ENCODE measurements at places on chromosomes 3 and 15.

- no peak for DNase-seq
Measured at GRCh38 chr15:97470417-97470816, 490.1 kb upstream of the ARRDC4 start.

DNA sequence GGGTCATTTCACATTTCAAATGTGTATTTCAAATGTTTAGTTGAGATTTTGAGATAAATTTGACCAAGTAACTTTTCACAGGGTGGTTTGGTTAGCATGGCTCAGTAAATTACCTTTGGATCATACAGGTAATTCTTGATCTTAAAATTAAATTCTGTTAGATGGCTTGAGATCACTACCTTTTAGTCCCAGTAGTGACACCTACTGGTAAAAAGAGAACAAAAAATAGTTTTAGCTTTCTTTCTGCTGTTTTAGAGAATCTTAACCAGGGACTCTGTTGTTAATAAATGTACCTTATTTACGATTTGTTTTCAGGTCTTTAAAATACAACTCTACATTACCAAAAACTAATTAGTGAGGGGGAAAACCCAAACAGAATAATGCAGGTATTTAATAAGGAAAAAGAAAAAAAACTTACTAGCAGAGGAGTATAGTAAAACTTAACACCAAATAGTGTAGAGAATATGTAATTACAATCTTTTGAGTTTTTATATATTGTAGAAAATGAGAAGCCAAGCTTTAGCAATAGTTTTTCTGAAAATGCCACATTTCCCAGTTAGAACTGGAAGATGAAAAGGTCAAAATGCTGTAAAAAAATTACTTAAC lies 620.3 kb upstream of the AGTR1 start:
- no peak for DNase-seq

DNA sequence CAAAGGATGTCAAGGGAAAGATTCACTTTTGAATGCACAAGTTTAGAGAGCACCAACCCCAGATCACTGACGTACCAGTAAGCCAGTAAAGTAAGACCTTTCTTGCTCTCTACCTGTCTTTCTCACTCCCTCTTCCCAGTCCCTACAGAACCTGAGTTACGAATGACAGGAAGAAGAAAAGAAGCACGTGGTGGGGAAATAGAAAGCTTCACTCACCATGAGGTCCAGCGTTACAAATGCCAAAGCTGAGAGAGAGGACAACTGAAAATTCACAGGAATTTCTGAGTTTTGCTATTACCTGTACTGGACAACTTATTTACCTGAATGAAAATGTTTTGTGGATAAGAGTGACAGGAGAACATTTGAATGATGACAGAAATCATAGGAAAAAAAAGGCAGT lies 133.2 kb upstream of the GBE1 start:
- DNase-seq, result no peak

GRCh38 chr15:93358166-93359059 lies 269.4 kb upstream of the RGMA start:
- no peak for DNase-seq

DNA sequence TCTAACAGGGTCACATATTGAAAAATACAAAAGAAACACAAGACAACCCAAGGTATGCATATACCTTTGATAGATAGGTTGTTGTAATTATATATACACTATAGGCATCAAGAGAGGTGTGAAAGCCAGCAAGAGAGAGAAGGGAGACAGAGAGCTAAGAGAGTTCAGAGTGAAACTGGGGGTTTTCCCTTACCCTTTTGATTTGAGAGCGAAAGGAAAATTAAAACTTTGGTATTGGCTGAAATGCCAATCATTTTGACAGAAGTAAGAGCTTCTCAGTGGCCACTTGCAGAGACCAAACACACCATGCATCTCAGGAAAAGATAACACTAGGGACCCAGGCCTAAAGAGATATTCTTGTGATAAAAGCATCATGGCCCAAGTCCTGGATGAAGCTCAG lies 183.6 kb downstream of the SHOX2 start:
- no peak for DNase-seq

GRCh38 chr3:50208677-50209344 lies 3.7 kb downstream of the SLC38A3 start:
- DNase-seq, result no peak

- no peak for DNase-seq
Measured at GRCh38 chr3:44001072-44001471, 240.6 kb upstream of the TOPAZ1 start.

- DNase-seq, result no peak
Measured at GRCh38 chr3:146035366-146035765, 125.6 kb downstream of the PLOD2 start.

- DNase-seq, result no peak
Measured at GRCh38 chr15:68734881-68735280, 85.8 kb downstream of the ANP32A start.

GRCh38 chr15:52710050-52710707 lies 31.0 kb upstream of the ATOSA start:
- no peak for DNase-seq

GRCh38 chr3:194840661-194841514 lies 155.2 kb downstream of the FAM43A start:
- no peak for DNase-seq

DNA sequence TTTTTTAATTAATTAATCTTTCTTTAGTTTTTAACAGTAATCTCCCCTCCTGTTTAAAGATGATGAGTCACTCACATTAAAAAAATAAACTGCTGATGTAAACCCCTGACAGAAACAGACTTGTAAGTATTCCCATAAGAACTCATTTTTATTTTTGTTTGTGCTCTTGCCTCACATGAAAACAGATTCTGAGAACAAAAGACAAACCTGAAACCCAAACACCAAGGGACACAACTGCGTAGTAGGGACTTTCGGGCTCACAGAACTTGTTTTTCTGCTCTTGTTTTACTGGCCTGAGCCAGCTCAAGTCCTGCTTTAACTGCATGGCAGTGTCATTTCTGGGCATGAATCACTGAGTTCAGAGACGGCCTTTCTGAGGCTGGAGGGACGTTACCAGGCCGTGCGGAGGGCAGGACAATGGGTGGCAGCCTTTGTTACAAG lies 600.8 kb downstream of the FOXP1 start:
- peak; percentile 36 for DNase-seq

DNA sequence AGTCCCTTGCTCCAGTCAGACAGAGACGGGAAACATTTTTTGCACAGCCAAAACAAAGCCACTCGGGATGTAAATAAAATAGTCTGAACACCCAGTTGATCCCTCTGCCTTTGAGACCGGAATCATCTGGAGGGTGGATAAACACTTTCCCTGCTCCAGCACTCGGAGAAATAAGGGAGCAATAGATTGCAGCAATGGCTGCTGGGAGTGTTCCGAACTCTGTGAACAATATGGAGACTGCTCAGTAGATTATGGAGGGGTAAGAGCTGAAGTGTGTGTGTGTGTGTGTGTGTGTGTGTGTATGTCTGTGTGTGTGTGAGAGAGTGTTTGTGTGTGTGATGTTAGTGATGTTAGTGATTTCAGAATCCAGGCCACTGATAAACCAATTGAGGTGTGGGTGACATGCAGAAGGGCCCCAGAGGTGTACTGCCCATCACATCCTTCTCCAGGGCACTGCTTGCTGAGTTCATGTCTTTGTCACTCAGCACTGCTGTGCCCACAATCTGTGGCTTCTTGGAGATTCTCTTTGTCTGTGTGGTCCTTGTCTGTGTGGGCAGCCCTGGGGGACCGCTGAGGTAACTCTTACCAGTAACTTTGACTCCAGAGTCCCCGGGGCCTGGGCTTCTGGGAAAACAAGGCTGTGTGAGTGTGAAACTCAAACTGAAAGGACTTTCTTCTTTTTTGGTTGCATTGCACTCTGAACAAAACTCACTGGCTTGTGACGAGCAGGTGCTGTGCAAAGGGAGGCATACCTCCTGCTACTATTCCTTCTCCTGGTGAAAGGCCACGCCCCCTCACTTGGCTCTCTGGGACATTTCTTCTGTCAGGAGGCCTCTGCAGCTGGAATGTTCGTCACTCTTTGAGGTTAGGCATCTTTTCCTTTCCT lies 23.0 kb downstream of the CRYGS start:
- DNase-seq, result no peak

GRCh38 chr3:151282921-151283320 lies 4.6 kb upstream of the P2RY14 start:
- peak; percentile 48 for DNase-seq

GRCh38 chr3:49132437-49133225 lies at the start of gene LAMB2:
Gene LAMB2 (minus strand): TSS chr3:49133050. CDS start chr3:49132867, 183 bp downstream.
- DNase-seq, result peak; percentile 82

DNA sequence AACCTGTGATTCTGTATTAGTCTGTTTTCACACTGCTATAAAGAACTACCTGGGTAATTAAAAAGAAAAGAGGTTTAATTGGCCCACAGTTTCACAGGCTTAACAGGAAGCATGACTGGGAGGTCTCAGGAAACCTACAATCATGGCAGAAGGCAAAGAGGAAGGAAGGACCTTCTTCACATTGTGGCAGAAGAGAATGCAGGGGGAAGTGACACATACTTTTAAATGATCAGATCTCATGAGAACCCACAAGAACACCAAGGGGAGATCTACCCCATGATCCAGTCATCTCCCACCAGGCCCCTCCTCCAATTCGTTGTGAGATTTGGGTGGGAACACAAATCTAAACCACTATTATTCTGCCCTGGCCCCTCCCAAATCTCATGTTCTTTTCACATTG lies 6.1 kb downstream of the ZKSCAN7 start:
- DNase-seq, result no peak

DNA sequence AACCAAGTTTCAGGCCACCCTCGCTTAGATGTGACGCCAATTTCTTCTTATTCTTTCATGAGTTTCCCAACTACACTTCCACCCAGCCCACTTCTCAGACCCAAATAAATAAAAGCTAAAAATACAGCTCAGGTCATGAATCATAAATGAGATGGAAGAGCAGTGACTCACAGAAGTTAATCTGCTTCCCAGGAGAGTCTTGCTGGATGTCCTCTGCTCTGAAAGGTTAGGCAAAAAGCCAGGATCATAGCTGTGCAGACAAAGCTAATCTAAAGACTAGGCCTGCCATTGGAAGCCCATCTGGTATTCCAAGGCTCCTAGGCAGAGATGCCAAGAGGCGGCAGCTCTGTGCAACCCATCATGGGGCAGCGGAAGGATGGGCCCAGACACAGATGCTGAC lies 24.1 kb downstream of the SHC4 start:
- DNase-seq, result peak; percentile 57

DNA sequence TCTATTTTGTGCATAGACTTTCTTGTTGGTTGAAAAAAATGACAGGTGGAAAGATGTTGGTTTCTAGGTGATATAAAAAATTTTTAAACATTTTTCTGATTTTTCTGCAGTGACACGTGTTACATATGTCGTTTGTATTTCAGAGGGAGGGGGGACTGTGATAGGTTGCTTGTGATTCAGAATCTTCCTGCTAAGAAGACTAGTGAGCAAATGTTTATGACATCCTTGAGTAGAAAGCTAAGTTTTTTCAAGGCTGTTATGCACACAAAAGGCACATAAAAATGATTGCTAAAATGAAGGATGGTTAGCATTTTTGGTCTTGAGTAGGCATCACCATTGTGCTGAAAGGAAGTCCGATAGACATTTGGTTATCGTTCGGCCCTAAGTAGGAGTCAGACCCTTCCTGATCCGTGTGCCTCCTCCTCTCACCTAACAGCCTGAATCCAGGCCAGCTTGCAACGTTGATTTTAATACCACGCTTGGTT lies 1.5 kb downstream of the ZNF639 start:
- peak; percentile 40 for DNase-seq

- peak; percentile 14 for DNase-seq
Measured at GRCh38 chr3:78791753-78792152, 976.0 kb downstream of the ROBO1 start.

GRCh38 chr3:3227640-3228039 lies 48.1 kb upstream of the CRBN start:
- DNase-seq, result no peak

DNA sequence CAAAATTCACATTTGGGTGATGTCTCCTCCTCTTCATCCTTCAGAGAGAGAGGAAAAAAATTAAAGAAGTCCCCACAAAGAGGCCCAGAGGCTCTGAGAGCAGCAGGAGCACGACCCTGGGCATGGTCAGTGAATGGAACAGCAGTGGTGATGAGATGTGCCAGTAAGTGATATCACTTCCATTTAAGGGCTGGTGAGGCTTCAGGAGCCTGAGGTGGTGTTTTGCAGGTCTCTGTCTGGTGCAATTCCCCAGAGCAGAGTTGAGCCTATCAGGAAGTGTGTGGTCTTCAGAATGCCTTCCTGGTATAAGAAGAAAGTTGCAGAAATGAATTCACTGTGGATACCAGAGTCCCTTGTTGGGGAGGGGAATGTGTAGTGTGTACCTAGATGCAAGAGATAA lies 21.4 kb downstream of the ERICH6 start:
- no peak for DNase-seq

- DNase-seq, result no peak
Measured at GRCh38 chr15:31472636-31473384, 146.2 kb downstream of the KLF13 start.

- DNase-seq, result no peak
Measured at GRCh38 chr3:71803248-71803647, 18.3 kb upstream of the PROK2 start.

DNA sequence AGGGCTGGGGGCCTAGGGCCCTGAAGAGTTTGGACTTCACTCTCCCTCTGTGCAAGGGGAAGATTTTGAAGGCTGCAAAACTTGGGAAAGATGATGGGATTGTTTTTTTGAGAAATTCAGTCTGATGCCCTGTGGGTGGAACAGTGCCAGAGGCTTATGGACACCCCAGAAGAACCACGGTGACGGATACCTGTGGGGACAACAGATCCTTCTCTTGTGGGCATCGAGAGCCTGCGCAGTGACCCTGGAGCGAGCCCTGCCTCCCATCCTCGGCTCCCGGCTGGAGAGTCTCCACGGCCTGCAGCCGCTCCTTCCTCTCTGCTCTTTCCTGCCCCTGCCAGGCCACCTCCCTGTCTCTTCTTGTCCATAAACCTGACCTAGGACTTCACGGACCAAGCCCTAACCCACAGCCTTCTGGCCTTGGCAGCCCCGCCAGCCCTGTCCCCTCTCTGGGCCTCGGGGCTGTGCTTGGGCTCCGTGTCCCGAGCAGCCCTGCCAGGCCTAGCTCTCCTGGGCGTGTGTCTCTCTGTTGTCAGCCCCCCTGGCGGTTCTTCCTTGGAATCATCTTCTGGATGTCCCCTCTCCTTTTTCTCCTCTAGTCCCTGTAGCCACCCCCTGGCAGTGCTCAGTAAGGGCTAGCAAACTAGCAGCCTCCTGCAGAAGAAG lies 98.4 kb downstream of the VGLL4 start:
- DNase-seq, result no peak

GRCh38 chr15:56053046-56053400 lies 59.6 kb upstream of the NEDD4 start:
- DNase-seq, result no peak

GRCh38 chr3:102180280-102180931 lies 254.4 kb upstream of the ZPLD1 start:
- DNase-seq, result no peak

DNA sequence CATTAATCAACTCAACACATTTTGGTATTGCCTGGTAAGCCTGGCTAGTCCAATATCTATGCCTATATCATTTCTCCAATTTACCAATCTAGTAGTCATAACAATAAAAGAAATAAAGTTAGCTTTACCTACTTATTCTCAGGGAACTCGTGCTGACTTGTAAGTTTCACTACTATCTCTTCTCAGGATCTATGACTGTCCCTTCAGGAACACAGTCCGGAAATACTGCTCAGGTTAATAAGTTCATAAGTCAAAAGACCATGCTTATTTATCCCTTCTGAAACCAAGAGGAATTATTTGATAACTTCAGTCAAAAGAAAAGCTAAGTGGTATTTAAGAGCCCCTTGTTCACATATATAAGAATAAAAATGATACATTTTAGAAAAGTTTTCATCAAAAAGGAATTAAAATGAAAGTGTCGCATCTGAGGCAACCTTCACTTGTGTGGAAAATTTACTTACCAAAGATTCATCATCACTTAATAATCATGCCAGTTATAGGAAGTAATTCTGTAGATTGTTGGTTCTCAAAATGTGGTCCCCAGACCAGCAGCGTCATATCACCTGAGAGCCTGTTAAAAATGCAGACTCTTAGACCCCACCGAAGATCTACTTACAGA lies 15.5 kb upstream of the THRB start:
- DNase-seq, result no peak
